ENCODE measurements at places on chromosomes 3 and 15. TPM values are rescaled to one million over a fixed set of nuclear protein-coding genes. Genes with fewer than 3 reads are reported as not detected.

GRCh38 chr15:73000293-73000692, 52.0 kb upstream of the NEO1 start:
- DNase-seq: no peak

Gene ACTRT3
- 0.36 TPM for total RNA-seq

- DNase-seq: no peak
These were observed 99.7 kb downstream of the TIGIT start for GRCh38 chr3:114393367-114394072.

DNA sequence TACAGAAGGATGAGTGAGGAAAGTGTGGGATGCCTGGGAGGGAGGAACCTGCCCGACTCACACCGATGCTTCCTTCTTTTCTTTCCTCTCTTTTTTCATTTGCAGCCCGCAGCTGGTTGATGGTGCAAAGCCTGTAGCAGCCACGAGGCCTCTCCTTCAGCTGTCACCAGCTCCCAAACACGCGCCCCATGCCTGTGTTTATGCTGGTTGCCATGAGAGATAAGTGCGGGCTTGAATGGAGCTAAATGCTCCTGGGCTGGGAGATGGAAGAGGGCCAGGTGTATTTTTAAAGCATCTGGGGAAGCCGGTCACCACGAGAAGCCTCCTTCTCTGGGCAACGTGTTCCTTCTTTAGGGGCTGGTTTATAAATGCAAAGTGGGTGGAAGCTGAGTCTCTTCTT, 9.3 kb downstream of the COLQ start:
- no peak for DNase-seq

Gene C3orf49
- not detected for total RNA-seq

DNA sequence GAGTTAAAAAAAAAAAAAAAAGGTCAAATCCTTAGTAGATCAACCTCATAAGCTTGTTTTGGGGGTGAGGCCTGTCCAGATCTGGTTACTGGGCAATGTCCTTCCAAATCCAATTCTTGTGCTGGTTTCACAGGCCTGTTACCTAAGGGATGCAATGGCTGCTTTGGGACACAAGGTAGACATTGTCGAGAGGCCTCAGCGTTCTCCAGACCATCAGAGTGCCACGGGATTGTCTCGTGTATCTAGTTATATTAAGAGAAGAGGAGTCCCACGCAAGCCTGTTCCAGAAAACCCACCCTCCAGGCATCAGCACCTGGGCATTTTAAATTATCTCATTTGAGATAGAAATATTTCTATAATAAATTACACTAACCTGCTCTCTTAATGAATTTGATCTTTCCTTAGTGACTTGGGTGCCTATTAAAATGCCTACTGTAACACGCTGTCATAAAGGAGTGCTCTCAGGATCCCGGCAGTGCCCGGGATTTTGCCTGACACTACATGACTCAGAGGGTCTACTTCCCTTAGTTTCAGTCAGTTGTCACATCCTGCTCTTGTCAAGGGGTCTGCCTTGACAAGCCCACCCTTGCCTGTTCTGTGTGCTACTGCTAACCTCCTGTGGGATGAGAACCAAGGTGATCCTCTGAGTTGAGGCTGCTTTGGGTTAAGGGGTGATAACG, 116.0 kb downstream of the LIPC start:
- DNase-seq: no peak

GRCh38 chr15:25185791-25186190, 231.0 kb downstream of the SNRPN start:
- DNase-seq: no peak

Data from naive thymus-derived CD4-positive, alpha-beta T cell (primary cell).